AG08395 (cell line): ENCODE measurements at places on chromosomes 16 and 17.

DNA sequence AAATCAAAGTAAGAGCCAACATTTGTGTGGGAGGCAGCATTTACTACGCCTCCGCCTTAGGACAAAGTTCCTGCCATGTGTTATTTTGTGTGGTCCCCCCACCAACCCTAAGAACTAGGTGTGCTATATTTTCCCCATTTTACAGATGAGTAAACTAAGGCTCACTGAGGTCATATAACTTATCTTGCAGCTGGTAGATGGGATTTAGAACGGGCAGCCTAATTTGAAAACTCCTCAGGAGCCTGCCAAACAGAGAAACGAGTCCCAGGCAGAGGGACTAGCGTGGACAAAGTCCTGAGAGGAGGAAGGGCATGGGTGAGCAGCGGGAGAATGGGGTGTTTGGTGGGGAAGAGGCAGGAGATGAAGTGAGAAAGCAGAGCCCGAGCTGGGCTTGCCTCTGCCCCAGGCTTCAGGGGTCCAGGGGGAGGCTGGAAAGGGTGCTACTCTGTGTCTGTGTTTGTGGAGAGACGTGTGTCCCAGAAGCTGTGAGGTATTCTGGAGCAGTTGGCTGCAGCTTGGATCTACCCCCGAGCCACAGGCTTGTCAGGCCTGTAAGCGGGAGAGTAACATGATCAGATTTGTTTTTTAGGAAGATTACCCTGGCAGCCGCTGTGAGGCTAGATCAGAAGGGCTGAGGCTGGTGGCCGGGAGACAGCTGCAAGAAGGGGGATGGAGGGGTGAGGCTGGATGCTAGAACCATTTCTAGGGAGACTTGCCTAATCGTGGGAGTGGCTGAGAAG lies 5.0 kb downstream of the MLLT6 start:
- DNase-seq = no peak

DNA sequence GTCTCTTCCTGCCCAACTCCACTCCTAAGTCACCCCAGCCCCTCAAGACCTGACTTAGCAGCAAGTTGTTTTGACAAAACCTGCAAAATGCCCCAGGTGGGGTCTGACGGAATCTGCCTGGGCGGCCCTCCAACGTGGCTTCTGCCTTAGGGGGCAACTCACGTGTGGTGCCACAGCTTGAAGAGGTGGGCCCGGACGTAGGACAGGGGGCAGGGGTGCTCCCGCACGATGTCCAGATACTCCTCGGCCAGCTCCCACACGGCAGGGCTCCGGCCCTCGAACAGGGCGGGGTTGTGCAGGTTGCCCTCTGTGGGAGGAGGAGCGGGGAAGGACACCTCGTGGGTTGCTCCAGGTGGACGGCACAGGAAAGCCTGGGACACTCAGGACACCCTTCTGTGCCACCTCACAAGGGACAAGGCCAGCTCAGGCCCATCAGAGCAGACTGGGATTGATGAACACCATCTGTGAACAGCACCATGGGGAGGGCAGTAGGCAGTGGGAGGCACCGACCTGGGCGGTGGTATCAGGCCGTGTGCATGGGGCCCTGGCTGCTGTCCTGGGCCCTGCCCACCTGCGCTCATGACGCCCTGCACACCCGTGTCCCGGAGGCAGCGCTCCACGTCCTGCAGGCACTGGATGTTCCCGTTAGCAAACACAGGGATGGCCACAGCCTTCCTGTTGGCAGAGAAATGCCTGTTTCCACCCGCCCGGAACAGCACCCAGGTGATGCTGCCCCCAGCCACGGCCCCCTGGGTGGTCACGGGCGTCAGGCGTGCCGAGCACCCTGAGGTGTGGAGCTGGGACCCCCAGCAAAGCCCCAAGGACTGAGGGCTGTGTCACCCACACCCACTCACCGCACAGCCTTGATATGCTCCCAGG lies 4.3 kb downstream of the DUS1L start:
- no peak for DNase-seq

DNA sequence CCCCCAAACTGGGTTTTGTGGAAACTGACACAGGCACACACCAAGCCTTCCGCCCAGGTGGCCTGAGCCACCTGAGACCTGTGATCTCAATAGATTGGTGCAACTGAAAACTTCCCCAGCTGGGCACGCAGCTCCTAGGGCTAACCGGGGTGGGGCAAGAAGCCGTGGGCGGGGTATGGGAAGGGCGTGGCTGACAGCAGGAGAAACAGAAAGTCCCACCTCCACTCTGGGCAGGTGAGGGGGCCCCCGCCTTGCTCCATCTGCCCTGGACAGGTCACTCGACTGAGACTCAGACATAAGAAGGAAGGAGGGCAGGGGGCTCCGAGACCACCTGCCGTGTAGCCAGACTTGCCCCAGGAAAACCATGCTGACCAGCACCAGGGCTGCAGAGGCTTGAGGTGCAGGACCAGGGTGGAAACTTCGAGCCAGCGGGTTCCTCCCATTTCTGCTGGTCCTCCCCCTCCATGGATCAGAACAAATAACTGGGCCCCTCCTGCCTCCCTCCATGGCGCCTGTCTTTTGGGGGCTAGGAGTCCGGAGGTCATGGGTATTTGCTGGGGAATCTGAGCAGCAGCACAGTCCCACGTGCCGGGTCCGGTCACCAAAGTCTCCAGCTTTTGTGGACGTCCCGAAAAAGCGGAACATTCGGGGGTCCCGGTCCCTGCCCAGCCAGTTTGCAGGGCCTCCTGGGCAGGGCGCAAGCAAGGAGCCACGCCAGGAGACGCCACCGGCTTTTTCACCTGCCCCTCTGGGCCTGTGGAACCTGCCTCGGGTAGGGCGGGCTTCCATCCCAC lies 1.3 kb downstream of the TIMP2 start:
- peak; percentile 28 for DNase-seq

DNA sequence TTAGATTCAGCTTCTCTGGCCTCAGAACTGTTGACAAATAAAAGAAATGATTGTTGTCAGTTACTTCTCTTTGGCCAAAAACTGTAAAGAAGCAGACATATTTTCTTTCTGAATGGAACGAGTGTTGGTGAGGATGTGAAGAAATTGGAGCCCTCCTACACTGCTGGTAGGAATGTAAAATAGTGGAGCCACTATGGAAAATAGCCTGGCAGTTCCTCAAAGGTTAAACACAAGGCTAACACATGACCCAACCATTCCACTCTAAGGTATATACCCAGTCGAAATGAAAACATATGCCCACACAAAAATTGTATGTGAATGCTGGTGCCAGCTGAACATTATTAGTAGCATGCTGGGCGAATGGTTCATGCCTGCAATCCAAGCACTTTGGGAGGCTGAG lies 14.2 kb upstream of the KRT24 start:
- no peak for DNase-seq

DNA sequence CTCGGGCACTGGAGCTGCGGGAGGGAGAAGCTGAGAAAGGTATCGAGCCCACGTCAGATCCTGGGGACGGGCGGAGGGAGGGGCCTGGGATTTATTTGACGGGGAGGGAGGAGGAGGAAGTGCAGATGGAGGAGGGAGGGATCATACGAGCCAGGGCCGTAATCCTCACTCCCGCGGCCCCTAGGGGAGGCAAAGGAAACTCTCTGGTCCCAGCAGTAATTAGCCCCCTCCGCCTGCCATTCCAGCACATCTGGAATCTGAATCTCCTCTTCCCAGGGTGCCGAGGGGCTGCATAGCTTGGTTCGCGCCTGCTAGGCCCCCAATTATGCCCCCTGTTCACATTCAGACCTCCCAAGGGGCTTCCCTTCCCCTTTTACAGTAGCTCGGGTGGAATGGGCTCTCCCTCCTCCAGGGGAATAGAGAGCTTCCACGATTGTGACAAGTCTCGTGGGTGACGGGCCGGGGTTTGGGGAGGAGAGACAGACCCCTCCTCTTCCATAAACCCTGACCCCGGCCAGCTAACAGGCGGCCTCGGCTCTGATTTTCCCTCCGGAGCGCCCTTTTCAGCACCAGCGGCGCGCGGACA lies at the start of gene SEZ6L2:
Gene SEZ6L2 (minus strand): TSS at position 35 of the 586 bp plus-strand sequence. CDS start 531 bp downstream, outside the sequence.
- peak; percentile 84 for DNase-seq

DNA sequence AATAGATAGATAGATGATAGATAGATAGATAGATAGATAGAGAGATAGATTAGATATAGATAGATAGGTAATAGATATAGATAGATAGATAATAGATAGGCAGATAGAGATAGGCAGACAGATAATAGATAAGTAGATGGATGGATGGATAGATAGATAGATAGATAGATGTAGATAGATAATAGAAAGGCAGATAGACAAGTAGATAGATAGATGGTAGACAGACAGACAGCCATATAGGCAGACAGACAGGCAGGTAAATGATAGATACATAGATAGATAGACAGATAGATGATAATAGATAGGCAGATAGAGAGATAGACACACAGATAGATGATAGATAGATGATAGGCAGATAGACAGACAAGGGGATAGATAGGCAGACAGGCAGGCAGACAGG lies 191.4 kb upstream of the TNRC6C start:
- no peak for DNase-seq

GRCh38 chr17:76309461-76309860 lies 1.4 kb upstream of the QRICH2 start:
- DNase-seq = no peak

DNA sequence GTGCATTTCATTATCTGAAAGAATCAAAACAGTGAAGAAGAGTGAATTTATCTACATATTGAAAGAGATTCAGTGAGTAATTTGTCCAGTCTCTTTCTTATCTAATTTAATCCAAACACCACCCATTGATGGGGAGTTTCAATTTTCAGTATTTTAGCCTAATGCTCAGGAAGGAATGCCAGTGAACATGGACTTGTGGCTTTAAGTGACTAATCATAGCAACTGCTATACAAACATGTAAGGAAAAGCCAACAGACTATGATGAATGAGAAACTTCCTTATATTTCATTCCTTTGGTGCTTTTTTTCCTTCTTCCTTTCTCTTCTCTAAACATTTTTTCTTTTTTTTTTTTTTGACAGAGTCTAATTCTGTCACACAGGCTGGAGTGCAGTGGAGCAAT lies 885.8 kb downstream of the KCNJ2 start:
- DNase-seq = no peak

GRCh38 chr17:80529904-80530292 lies 14.7 kb upstream of the RPTOR start:
- DNase-seq = no peak

DNA sequence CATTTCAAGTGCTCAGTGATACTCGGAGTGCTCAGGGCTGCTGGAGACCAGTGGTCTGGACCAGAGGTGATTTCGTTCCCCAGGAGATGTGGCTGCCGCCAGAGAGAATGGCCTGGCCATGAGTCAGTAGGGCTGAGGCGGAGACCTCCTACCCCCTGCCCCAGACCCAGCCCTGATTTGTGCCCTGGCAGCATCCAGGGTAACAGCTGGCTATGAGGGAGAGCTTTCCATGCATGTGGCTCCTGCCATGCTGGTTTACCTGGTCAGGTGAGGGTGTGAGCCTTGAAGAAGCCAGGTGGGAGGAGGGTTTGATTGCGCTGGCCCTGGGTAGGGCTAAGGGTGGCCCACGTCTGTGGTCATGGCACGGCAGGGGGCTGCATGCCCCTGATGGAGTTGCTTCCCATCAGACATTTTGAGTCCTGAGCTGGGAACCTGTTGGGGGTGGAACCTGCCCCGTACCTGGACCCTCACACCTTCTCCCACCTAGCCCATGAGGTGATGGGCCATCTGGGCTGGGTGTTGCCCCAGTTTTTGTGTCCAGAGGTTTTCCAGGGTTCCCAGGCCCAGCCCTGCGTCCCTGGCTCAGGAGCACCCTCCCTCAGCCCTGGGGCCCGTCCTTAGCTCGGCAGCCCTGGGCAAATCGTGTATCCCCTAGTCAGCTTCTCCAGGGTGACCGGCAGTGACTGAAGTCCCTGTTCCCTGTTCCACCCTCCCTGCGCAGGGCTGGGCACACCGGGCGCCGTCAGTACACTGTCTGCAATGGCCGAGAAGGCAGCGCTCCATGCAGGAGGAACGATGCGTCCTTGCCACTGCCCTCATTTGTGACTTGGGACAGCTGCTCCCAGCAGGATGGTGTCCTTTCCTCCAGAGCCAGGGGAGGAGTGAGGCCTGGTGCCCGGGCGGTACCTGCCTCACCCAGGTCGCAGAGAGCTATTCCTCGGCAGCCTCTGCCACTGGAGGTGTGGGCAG lies 9.0 kb upstream of the CSNK1D start:
- no peak for DNase-seq
